ENCODE measurements at places on chromosomes 5 and 9.
A peak's percentile ranks its signal among the peaks of the same experiment; 100 is the strongest.

GRCh38 chr5:123007754-123008153 is 28.8 kb downstream of the PPIC start:
- DNase-seq, result no peak

DNA sequence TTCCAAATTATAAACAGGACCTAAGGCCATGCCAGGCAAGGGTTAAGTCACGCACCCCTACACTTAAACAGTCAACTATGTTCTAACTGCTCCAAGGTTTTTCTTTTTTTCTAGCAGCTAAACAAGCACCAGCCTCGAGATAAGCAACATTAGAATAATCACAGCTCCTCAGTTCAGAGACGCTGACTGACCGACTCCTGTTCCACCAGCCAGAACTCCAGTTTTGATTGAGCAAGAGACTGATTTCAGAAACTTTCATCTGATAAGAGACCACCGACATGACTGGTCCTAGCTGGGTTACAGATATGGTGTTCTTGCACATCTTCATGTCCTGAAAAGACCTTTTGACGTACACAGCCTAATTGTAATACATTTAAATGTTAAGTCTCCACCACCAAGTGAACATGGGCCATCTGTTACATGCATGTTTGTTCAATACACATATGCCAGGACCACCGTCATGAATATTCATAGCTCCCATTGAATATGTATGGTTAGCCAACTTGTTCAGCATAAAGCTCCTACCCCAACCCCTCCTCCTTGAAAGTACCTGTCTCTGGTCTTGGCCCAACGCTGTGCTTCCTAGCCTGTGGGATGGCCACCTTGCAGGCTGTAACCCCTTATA is 23.7 kb upstream of the OTULINL start:
- DNase-seq, result no peak

- DNase-seq, result peak; percentile 72
These were observed 4.8 kb upstream of the SARDH start for GRCh38 chr9:133742849-133743444.

DNA sequence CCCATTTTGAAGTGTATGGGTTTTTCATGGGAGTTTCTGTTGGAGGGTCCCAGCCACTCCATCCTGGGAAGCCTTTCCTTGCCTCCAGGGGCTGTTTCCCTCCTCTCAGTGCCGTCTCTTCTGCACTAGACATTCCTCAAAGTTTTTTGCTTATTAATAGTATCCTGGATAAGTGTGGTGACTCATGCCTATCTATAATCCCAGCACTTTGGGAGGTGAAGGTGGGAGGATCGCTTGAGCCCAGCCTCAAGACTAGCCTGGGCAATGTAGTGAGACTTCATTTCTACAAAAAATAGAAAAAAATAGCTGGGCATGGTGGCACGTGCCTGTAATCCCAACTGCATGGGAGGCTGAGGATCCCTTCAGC is 43.1 kb downstream of the RALGPS1 start:
- no peak for DNase-seq

DNA sequence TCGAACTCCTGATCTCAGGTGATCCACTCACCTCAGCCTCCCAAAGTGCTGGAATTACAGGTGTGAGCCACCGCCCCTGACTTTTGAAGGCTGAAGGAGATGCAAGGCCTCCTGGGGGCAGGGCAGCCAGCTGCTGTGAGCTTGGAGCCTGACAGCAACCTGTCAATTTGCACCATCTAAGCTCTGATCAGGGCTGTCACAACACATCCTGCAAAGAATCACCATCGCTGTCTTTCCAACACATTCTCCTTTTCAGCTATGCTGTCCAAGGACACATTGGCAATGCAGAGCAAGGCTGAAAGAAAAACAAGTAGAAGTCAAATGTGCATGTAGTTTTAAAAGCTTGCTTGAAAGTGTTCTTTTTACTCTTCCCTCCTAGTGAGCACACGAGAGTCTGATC is 54.6 kb downstream of the GNA14 start:
- DNase-seq, result no peak

- DNase-seq, result no peak
These were observed 7.1 kb downstream of the ANP32B start for GRCh38 chr9:97990259-97990658.

DNA sequence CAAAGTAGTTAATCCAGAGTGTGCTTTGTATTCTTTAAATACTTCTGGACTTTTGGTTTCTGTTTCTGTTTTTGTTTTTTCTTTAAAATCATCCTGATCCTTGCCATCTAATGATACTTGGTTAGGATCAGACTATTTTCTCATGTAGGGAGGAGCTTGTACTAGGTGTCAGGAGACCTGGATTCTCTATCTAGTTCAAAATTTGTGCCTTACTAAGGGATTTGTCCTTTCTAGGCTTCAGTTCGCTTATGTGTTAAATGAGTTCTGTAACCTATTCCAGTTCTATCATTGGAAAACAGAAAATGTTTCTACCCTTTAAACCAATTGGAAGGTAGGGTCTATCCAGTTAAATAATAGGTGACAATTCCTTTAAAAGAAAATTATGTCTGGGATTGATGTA is 3.3 kb upstream of the MEF2C start:
- no peak for DNase-seq

DNA sequence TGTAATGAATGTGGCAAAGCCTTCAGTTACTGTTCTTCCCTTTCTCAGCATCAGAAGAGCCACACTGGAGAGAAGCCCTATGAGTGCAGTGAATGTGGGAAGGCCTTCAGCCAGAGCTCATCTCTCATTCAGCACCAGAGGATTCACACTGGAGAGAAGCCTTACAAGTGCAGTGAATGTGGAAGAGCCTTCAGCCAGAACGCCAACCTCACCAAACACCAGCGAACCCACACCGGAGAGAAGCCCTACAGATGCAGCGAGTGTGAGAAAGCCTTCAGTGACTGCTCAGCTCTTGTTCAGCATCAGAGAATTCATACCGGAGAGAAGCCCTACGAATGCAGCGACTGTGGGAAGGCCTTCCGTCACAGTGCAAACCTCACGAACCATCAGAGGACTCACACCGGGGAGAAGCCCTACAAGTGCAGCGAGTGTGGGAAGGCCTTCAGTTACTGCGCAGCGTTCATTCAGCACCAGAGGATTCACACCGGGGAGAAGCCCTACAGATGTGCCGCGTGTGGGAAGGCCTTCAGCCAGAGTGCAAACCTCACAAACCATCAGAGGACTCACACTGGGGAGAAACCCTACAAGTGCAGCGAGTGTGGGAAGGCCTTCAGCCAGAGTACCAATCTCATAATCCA is 6.8 kb downstream of the RPL12 start:
- no peak for DNase-seq

- no peak for DNase-seq
These were observed 68.1 kb upstream of the ANXA1 start for GRCh38 chr9:73083519-73083918.

GRCh38 chr5:90440644-90441043 is 31.1 kb upstream of the CETN3 start:
- DNase-seq, result no peak

GRCh38 chr5:135709208-135709575 is 125.3 kb upstream of the SLC25A48 start:
- no peak for DNase-seq

DNA sequence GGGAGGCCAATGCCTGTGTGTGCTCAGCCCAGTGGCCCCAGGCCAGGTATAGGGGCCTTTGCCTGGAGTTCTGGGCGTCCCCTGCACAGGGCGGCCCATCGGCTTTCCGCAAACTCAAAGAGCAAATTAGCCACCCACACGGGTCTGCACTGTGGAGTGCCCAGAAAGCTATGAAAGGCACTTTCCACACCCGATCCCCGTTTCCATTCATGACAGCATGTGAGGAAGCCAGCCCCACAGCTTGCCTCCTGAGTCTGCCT is 5.2 kb downstream of the DBH start:
- DNase-seq, result no peak

DNA sequence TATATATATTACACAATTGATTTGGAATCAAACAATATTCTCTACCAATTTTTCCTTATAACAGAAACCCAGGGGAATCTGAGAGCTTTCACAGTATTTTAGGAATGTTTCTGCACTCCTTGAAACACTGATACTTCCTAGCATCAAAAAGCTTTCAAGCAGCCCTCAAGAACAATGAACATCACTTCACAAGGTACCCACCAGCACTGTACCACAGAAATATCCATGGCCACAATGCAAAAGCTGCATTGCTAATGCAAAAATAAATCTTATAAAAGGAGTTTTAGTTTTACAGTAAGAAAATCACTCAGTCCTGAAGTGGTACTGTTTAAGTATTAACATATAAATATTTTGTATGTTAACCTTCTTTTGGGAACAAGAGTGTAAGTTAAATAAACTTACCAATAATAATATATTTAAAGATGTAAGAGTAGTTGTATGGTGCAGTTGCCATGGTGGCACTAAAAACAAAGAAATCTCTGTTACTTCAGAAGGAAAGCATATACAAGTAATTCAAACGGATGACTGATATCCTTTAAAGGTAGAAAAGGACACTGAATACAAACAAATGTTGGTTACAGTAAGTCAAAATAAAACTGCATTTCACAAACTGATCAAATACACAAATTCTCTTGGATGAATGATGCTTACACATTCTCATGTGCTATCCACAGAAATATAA is 8.6 kb downstream of the RAB14 start:
- no peak for DNase-seq

DNA sequence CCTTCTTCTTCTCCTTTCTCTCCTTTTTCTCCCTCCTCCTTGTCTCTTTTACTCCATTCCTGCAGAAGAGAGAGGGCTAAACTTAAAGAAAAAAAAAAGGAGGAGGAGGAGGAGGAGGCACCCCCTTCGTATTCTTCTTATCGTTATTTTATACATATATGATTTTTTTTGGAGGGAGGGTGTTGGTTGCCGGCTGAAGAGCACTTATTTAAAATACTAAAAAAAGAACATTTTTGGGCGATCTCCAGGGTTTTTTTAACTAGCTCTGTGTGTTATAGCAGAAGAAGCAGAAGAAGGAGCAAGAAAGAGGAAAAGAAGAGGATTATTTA is 381 bp downstream of the NR2F1 start:
- no peak for DNase-seq

DNA sequence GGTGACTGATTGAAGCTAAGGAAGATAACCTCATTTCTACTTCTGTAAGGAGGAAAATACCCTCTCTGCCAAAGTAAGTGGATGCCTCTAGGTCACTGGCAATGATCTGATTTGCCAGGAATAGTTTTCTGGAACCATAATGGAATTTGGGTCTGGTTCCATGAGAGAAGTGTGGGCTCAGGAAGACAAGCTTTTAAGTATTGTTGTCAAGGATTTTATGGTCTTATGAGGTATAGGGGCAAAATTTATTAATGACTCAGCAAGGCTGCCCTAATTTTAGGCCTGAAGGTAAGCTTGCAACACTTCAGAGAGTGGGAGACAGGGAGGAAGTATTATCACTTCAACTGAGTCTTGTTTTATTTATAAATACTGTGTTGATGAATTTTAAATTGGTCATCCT is 322.6 kb upstream of the ACTBL2 start:
- no peak for DNase-seq

- no peak for DNase-seq
These were observed 9.1 kb downstream of the DIPK1B start for GRCh38 chr9:136721339-136722092.

- DNase-seq, result no peak
These were observed 161.3 kb downstream of the YIPF5 start for GRCh38 chr5:144009116-144009515.

DNA sequence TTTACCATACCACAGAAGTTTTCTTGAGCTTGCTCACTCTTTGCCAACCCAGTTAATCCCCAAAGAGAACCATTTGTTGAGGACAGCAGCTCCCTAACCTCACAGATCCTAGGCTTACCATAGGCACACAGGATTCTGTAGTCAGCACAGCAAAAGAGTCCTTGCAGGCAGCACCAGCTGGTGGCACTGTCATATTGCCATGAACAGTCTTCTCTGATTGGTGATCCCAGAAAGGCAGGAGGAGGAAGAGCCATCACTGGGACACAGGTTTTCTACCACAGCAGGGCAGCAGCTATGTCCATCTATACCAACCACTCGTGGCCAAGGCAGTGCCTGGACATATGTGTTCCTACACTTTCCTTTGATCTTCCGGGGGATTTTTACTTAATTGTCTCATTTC is 297.1 kb upstream of the CD180 start:
- no peak for DNase-seq

GRCh38 chr9:92617195-92617813 is 52.6 kb downstream of the IPPK start:
- no peak for DNase-seq

DNA sequence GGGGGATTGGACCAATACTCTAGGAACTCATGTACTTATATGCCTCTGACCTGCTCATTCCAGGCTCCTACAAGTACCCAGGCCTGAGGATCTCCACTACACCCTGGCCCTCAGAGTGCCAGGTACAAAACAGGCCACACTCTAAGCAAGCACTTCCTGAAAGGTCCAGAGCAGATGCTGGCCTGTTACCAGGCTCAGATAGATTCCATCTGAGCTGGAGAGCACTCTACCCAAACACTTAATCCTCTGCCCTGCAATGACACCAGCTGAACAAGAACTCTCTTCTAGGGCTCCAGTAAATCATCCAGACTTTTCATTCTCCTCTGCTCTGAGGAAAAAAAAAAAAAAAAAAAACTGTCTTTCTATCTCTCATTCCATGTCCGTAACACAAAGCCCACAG is 2.9 kb downstream of the P4HA2 start:
- DNase-seq, result no peak

DNA sequence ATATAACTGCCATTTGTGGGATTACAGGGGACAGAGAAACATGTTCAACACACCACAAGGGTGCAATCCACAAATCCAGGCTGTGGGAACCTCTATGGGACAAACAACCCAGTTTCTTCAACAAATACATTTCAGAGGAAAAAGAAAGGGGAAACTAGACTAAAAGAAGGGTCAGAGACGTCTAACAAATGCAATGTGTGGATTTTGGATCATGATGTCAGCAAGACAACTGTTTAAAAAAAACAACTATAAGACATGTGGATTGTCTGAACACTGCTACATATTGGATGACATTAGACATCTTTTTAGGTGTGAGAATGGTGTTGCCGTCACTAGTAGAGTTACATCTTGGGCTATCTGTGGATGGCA is 3.9 kb upstream of the RALGDS start:
- no peak for DNase-seq

DNA sequence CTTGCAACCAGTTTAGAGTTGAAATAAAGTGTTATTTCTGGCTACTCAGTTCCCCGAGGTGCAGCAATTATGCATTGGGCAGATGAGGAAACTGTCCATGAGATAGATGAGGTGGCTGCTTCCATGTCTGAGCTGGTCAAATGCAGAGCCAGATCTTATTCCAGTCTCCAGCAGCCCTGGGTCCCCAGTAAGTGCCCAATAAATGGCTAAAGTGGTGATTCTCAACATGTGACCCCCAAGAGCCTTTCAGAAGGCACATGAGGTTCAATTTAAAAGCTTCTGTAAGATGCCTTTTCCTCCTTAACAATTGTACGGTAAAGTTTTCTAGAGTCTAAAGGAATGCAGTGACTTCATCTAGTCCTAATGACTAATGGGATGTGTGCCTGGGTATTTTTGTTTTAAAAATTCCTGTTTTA is 17.5 kb downstream of the ATOX1 start:
- no peak for DNase-seq

GRCh38 chr9:111158363-111158762 is 120.1 kb upstream of the LPAR1 start:
- DNase-seq, result no peak
